ENCODE measurements at places on chromosomes 1 and 21.

DNA sequence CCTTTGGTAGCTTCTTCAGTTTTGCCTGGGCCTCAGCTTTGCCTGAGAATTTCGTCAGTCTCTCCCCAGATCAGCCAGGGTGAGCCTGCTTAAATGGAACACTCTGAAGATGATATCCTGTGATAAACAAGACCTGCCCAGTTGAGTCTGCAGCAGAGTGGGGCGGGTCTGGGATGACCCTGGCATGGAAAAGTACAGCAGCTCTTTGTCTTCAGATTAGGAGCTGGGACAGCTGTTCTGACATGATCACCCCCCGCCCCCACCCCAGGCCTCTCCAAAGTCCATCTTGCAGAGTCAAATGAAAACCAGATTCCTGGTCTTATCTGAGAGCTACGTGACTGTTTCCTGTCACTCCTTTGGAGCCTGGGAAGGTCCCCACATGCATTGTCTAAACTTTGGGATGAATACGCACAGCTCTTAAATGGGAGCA lies 2.2 kb upstream of the TMEM51 start:
- DNase-seq: no peak

DNA sequence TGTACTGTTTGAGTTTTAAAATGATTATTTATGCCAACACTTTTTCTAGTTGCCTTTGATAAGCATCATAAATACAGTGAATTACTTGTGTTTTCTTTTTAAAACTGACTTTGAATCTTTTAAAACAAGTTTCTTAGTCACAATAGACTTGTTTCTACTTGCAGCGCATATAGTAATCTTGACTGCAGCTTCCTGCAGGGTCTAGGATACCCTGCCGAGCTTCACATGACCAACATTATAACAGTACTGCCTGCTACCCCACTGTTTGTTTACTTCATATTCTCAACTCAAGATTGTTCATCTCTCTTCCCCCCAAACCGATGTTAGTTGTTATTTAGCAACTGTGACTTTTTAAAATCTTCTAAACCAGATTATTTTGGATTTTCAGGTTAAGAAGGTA lies 751.3 kb upstream of the NEGR1 start:
- DNase-seq: no peak

DNA sequence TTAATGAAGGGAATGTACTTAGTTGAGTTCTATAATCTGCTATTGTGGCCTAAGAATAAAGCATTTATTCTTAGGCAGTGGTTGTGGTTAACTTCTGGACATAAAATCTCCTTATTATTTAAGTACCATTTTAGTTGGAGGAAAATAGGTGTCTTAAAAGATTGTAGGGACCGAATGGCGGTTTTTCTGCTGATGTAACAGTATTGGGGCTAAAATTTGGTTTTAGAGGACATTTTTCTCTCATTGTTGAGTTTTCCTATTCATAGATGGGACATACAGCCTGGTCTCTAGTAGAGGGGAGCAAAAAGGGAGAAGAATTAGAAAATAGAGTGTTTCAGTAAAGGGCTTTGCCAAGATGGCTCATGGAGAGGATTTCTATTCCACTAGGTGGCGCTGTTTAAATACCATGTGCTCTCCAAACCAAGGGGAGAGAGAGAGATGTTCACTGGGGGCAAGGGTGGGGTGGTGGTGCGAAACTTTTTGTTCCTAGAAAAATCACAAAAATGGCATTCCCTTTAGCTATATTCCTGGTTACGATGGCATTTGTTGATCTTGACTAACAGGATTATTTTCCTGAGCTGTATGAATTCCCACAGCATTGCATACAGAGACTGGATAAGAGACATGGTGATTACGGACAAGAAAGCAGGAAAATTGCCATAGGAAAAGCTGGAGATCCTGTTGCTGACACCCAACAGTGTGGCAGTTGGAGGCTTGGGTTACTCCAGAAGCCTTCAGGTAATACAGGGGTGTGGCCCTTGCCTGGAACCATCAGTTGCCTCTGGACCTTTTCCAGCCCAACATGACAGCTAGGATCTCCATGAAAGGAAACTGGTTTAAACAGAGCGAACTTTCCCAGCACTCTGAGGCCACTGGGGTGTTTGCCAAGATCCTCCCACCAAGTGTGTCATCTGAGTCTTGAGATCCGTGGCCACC lies 18.2 kb upstream of the FCGR2A start:
- peak; percentile 72 for DNase-seq

DNA sequence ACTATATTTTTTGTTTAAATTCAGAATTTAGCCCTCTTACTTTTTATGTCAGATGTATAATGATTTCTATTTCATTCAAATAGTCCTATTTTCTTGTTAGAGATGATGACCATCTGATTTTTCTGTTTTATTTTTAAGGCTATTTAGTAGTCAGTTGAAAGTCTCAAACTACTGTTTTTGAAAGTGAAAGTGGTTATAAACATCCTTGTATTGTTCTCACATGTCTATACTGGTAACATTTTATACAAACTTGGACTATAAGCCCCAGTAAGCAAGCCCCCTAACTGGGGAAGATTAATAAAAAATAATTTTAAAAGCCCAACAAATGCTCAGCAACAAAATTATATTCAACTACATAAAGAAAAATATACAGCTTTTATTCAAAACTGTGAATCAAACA lies 271.3 kb upstream of the RGS18 start:
- DNase-seq: no peak

GRCh38 chr1:40130892-40131291 lies 30.3 kb upstream of the RLF start:
- DNase-seq: peak; percentile 6

DNA sequence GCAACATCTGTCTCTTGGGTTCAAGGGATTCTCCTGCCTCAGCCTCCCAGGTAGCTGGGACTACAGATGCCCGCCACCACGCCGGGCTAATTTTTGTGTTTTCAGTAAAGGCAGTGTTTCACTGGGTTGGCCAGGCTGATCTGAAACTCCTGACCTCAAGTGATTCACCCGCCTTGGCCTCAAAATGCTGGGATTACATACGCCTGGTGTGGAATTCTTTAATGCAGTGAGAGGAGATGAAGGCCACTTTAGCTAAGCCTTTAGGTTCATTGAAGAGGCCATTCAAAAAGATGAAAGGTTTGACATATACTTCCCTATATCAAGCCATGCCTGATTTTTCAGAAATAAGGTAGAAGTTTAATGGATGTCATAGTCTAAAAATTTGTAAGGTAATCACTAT lies 162.7 kb downstream of the ST6GALNAC3 start:
- no peak for DNase-seq

- DNase-seq: no peak
These were observed 498.3 kb downstream of the NPHP4 start for GRCh38 chr1:5493851-5494311.

DNA sequence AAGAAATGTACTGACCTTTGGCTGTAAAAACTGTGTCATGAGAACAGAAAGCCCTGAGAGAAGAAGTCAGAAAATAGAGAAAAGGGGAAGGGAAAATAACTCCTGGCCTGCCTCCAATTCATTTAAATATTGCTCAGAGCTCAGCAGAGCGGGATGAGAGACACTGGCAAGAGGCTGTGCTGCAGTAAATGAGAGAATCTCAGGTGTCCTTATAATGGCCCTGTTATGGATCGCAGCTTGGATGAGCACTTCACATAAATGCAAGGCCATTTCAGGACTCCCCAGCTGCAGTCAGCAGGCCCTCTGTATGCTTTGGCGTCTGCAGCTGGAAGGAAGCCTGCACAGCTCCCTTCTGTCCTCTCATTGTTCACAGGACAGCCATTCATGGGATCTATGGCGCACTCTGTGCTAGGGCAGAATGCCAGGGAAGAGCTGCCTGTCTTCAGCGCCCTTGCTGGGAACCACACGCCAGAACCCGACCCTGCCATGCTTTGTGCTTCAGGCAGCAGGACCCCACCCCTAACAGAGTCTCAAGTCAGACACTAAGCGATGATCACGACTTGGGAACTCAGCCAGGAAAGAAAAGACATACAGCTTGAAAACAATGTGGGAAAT lies 20.7 kb upstream of the ABCB10 start:
- DNase-seq: peak; percentile 62

DNA sequence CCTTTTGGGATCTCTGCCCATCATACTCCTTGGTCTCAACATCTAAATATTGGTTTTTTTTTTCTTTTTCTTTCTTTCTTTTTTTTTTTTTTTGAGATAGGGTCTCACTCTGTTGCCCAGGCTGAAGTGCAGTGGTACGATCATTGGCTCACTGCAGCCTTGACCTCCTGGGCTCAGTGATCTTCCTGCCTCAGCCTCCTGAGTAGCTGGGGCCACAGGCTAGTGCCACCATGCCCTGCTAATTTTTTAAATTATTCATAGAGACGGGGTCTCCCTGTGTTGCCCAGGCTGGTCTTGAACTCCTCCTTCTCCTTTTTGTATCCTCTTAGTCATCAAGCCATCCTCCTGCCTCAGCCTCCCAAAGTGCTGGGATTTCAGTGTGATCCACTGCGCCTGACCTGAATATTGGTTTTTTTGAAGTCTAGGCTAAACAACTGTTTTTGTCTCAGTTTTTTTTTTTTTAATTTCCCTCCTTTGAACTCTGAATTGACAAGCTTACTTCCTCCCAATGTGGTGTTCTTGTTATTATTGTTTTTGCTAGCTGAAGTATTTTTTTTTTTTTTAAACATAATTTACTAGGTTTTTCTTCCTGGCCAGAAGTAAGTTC lies 30.9 kb downstream of the MAPKAPK2 start:
- no peak for DNase-seq

GRCh38 chr1:235073331-235073967 lies 55.2 kb downstream of the TOMM20 start:
- no peak for DNase-seq

GRCh38 chr1:241782396-241782795 lies 65.6 kb upstream of the EXO1 start:
- DNase-seq: peak; percentile 25

DNA sequence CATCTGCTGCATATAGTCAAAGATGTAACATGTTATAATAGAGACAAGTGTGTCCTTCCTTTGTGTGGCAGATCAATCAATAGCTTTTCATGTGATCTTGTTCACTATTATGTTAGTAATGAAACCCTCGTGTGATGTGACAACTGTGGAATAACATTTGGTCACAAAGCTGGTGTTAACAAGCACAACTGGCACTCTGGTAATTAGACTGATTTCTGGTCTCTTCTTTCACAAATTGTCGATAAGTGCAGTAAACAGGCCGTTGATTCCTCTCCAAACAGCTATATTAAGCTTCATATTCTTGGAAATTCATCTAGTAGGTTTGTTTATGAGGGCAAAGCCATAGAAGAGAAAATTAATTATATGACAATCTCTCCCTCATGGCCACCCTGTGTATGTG lies 616.7 kb upstream of the PTBP2 start:
- no peak for DNase-seq

- DNase-seq: no peak
These were observed 22.8 kb downstream of the AKT3 start for GRCh38 chr1:243827206-243827605.

DNA sequence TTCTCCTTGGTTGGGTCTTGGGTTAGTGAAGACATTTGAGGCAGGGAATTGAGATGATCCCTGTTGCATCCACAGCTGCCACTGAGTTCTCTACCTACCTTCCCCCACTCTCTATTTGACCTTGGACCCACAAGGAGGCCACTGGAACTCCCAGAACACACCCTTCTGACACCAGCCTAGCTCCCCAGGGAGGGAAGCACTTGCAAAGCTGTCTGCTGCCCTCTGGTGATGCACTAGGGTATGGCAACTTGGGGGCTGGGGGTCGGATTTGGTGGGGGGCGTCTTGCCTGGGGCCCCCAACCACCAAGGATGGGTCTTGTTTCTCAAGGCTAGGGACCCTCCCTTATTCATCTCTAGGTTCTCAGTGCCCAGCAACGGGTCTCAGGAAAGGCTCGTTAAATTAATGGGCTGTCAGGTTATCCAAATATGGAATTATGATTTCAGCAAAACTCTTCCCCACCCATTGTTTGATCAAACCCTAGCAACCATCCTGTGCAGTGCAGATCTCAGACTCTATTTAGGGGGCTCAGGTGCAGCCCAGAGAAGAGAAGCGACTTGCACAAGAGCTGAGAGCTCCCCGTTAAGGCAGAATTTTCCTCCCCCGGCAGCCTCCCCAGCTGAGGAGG lies 177.8 kb upstream of the KLHDC7A start:
- DNase-seq: no peak

GRCh38 chr1:208837242-208837641 lies 593.1 kb upstream of the PLXNA2 start:
- no peak for DNase-seq

GRCh38 chr21:42614396-42614795 lies 39.0 kb upstream of the PDE9A start:
- DNase-seq: no peak

GRCh38 chr1:160086456-160086892 lies 5.1 kb downstream of the KCNJ9 start:
- no peak for DNase-seq

- DNase-seq: no peak
These were observed 4.3 kb upstream of the FBXO6 start for GRCh38 chr1:11659748-11660147.

- DNase-seq: peak; percentile 48
These were observed 62.6 kb upstream of the CD1D start for GRCh38 chr1:158117854-158118704.

DNA sequence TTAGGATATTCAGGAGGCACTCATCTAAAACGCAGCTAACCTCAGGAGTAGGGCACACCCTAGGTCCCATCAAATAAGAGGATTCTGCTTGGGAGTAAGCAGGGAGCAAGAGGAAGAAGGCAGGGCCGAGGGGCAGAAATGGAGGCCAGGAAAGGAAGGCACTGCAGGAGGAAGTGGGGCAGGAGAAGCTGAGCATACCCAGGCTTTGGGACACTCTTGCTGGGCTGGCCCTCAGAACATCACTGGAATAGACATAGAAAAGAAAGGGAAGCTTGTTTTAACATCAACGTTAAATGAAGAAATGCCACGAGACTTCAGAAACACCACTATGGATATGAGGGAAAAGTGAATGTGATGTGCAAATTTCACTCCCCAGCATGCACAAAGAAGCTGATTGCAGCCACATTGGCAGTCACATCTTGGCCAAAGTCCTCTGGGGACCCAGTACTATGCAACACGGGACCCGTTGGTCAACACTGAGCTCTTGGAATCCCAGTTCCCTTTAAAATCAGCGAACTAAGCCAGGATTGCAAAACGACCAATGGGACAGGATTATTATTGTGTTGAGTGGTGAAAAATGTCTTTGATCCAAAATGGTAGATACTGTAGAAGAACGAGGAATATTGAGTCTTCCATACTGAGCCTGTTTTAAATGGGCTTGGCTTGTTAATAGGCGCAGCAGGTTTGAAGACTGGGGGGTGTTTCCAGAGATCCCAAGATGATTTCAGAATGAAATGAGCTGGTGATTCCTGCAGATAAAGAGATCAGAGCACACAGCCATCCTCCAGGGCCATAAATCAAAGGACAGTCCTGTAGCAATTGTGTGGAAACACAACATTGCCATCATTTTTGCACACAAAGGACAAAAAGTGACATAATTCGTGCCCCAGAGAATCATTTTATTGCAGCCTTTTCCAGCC lies 152.4 kb downstream of the TOMM20 start:
- DNase-seq: no peak

- DNase-seq: no peak
These were observed 32.6 kb downstream of the HSD3B1 start for GRCh38 chr1:119539636-119540035.

- DNase-seq: no peak
These were observed 160.3 kb downstream of the TGFBR3 start for GRCh38 chr1:91725618-91725988.

All from foreskin fibroblast (primary cell).